ENCODE measurements at places on chromosomes 4 and X.

GRCh38 chr4:15201782-15202181 is 199.5 kb downstream of the CPEB2 start:
- no peak for DNase-seq

GRCh38 chr4:75675004-75675531 is 1.9 kb upstream of the G3BP2 start:
- DNase-seq: no peak

DNA sequence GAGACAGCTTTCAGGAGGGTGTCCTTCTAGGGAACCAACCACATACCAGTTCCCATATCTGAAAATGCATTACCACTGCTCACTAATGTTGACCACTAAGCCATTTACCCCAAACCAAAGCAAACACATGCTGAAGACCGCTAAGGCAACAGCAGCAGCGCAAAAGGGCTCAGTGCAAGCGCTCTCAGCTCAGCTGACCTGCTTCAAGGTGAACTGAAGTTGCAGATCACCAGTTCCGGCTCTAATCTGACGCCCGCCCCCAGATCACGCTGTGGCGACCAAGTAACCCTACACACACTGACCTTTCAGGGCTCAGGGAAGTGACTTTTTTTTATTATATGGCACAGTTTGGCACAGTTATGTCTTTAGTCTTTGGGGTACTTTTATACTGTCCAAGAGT is 5.8 kb downstream of the MECP2 start:
- no peak for DNase-seq

DNA sequence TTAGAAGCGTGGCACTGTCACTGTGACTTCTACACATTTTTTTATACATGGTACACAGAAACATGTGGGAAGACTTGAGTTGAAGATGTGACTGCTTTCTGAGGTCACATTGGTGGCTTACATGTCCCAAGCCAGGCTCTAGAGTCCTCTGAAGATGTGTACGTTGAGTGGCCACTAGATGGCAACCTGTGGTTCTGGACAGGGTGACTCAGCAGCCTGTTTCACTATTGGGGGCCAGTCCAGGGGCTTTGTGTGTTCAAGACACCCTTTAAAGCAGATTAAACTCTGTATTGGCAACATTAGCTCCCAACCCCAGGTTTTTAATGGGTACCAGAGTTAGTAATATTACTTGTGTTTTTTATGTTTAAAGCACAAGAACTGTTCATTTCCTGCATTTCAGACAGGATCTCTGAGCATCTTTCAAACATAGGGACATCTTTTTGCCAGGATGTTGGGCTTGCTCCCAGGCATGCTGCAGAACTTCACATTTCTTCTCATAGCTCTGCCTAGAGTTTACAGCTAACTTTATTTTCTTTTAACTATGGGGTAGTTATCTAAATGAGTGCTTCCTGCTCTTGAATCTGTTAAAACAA is 53.0 kb downstream of the DCUN1D4 start:
- peak; percentile 14 for DNase-seq

DNA sequence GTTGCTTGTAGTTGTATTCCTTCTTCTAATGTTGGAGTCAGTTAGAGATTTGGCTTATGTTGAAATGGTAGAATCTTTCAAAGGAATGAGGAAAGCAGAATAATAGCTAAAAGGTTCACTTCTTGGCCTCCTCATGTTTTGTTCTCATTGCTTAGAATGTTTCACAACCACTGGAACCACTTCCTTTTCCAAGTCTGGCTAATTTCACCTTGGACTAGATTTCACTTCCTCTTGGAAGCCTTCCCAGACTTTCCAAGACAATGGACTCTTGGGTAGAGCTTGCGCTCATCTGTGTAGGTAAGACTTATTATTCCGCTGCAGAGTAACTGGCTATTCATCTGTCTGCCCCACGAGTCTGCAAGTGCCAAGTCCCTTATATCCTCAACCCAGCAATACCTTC is 8.3 kb downstream of the SPATA18 start:
- no peak for DNase-seq

- no peak for DNase-seq
Measured at GRCh38 chr4:108417923-108418322, 202.5 kb upstream of the RPL34 start.

GRCh38 chr4:120844528-120844921 is 78.0 kb downstream of the PRDM5 start:
- DNase-seq: no peak

- DNase-seq: no peak
Measured at GRCh38 chr4:48470570-48470969, 12.6 kb upstream of the SLC10A4 start.

- no peak for DNase-seq
Measured at GRCh38 chr4:3308691-3309090, 15.9 kb downstream of the RGS12 start.

GRCh38 chr4:22897520-22898108 is 204.9 kb downstream of the GBA3 start:
- DNase-seq: no peak

- no peak for DNase-seq
Measured at GRCh38 chr4:72641611-72642010, 72.6 kb upstream of the ADAMTS3 start.

DNA sequence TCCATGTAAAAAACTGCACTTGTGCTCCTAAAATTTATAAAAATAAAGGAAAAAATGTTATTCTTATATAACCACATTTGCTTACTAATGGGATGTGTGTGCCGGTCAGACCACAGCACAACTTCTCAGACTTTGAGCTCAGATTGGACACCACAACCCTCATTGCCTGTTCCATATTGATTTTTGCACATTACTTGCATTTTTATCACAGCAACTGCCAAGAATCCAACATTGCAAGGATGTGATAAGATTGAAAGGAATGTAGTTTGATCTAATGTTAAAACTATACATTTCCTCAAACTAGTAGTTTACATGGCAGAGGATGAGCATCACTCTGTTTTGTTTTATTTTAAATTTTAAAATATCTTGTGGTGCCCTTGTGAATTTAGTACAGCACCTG is 227.8 kb downstream of the KDR start:
- DNase-seq: no peak

- DNase-seq: no peak
Measured at GRCh38 chr4:155722816-155723499, 35.9 kb upstream of the GUCY1B1 start.

GRCh38 chr4:16194214-16194613 is 32.1 kb downstream of the TAPT1 start:
- no peak for DNase-seq

DNA sequence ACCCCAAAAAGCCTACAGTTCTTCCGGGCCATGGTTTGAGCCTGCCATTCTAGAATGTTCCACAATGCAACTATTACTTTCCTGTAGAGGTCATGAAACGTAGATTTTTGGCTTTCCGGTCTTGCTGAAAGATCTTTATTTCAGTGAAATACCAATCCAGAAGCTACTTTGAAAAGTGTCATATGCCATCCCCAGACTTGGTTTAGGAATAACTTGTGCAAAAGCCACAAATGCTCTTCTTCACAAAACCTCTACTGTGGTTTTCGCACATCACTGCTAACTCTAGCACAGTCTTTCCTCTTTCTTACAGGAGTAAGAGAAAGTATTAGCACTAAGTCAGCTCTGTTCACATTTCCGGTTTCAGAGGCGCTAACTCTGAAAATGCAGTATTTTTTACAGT is 12.7 kb upstream of the CD40LG start:
- DNase-seq: peak; percentile 46

DNA sequence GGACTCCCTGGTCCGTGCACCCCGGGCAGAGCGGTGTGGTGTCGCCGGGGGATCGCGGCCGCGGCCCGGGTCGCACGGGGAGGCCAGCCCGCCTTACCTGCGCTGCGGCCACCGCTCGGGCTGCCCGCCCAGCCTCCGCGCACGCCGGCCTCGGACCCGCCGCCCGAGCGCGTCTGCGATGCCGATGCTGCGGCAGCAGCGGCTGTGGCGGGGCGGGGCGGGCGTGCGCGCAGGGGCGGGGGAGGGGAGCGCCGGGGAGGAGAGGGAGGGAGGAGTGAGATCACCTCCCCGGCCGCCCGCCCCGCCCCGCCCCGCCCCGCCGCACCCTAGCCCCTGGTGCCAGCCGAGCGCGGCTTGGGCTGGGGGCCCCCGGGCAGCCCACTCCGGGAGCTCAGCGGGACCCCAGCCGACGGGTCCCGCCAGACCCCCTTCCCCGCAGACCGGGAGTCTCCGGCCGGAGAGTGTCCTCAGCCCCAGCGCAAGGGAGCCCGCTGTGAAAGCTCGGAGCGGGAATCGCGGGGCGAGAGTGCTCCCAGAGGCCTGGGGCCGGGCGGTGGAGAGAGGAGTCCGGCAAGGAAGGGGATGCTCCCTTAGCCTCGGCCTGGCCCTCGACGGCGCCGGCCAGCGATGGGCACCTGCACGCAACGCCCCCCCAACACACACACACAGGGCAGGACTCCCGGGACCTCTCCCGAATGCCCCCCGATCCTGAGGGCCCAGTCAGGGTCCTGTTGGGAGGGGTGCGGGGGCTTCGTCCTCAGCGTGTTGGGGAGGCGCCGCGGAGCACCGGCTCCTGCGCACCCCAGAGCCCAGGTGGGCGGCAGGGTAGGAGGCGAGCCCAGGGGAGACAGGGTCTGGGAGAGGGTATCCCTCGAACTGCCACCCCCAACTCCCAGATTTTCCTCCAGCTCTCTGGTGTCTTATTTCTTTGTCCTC is at the start of gene L1CAM:
L1CAM (minus strand) TSS at position 206 of the 936 bp plus-strand sequence. CDS start 10,337 bp downstream, outside the sequence.
- no peak for DNase-seq

GRCh38 chr4:121071640-121072223 is 603 bp downstream of the NDNF start:
- no peak for DNase-seq

DNA sequence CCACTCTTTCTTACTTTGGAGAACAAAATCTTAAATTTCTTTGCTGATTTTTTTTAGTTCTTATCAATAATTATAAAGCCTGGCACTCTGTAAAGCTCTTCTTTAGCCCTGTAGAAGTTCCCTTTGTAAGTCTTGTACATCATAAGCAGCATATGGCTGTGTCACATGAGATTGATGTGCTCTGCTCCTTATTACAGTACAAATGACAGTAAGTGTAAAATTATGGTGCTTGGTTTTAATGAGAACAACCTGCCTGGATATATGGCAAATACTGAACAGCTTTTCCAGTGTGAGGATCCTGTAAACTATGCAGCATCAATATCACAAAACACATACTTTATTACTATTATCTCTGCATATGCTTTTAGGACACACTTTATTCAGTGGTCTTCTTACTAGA is 145.9 kb upstream of the GNPDA2 start:
- DNase-seq: no peak

- no peak for DNase-seq
Measured at GRCh38 chr4:139367421-139368090, 65.3 kb upstream of the NDUFC1 start.

- DNase-seq: no peak
Measured at GRCh38 chr4:101785486-101785885, 5.0 kb upstream of the BANK1 start.

DNA sequence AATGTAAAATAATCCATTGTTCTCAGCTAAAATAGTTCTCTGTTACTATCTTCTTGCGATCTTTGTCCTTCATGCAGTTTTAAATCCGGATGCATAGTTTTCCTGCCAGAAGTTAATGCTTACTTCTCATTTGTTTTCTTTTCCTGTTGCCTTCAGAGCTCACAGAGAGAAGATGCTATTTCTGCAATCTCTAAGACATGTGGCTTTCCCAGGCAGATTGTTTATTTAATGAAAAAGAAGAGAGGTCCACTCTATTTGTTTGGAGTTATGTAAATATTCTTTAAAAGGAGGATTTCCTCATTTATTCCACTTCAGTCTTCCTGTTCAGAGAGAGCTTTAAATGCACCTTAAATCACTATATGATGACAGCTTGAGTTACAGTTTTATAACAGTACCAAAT is 39.3 kb upstream of the HPGD start:
- no peak for DNase-seq
